ENCODE measurements at places on chromosomes 6 and 20. TPM values are rescaled to one million over a fixed set of nuclear protein-coding genes. Genes with fewer than 3 reads are reported as not detected.

The MROH8 gene
- total RNA-seq = 5.8 TPM

The BHLHE23 gene
- total RNA-seq = not detected

The ITPR3 gene
- total RNA-seq = 0.35 TPM

- no peak for DNase-seq
Measured at GRCh38 chr20:45038745-45039474, 62.0 kb downstream of the KCNS1 start.

GRCh38 chr6:73779943-73780342 lies 83.9 kb downstream of the CD109 start:
- DNase-seq = no peak
